Activated T-cell treated with anti-CD3 and anti-CD28 coated beads, Interleukin-2, amount 50 U/mL, for 48 hours (primary cell): ENCODE measurements at places on chromosomes 1 and 21.

GRCh38 chr1:195335541-195335940 is 1272.7 kb downstream of the KCNT2 start:
- DNase-seq = no peak

- DNase-seq = peak; percentile 28
These were observed 26.3 kb upstream of the TRAPPC10 start for GRCh38 chr21:43985690-43986251.

- no peak for DNase-seq
These were observed 24.6 kb upstream of the PRSS38 start for GRCh38 chr1:227790868-227791267.

GRCh38 chr1:202852163-202852904 is 36.6 kb downstream of the RABIF start:
- peak; percentile 58 for DNase-seq

GRCh38 chr21:24658926-24659325 is 948.4 kb downstream of the MRPL39 start:
- no peak for DNase-seq

GRCh38 chr1:31788825-31789256 is 24.7 kb upstream of the ADGRB2 start:
- no peak for DNase-seq

GRCh38 chr1:103248417-103249102 is 140.2 kb upstream of the COL11A1 start:
- DNase-seq = no peak

GRCh38 chr1:109763646-109764415 is at the start of gene EPS8L3:
Gene EPS8L3 (minus strand): TSS chr1:109763923. CDS start chr1:109761749, 2,174 bp downstream.
- DNase-seq = peak; percentile 13

DNA sequence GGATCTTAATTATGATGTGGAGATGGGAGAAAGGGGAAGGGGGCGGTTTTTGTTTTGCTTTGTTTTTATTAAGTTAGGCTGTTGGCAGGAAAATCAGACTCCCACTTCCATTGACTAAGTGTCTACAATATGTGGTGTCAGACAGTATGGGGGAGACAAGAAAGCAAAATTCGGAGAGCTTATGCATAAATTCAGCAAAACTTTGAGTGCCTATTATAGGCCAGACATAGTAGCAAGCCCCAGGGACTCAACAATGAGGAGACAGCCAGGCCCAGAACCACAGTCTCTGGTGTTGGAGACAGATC is 835 bp upstream of the TSPAN2 start:
- DNase-seq = no peak

GRCh38 chr21:25925064-25925800 is 190.5 kb downstream of the GABPA start:
- no peak for DNase-seq

DNA sequence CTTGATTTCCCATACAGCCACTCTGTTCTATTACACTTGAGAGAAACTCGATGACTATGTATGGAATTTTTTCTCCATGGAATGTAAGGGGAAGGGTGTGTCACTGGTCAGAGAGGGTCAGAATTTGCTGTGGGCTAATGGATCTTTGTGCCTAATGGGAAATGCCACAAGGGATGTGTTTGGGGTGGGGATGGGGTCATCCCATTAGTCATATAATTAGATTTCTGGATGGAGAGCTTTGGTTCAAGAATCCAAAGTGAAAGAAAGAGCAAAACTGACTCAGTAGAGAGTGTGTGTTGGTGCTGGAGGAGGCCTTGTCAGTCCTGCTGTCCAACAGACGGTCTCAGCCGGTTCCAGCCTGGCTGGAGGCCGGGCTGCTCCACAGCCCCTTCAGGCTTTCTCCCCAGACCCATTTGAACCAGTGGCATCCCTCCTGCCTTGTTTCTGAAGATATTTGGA is 86.4 kb downstream of the LAMC2 start:
- DNase-seq = no peak

DNA sequence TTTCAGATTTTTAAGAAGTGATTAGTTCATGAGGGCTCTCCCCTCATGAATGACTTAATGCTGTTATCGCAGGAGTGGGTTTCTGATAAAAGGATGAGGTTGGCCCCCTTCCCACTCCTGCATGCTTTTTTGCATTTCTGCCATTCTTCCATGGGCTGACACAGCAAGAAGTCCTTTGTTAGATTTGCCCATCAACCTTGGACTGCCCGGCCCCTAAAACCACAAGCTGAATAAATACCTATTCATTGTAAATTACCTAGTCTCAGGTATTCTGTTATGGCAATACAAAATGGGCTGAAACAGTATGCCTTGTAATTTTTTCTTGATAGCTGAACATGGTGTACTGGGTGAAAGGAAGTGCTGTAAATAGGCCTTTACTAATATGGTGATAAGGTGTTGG is 72.7 kb upstream of the DPH5 start:
- DNase-seq = no peak

- no peak for DNase-seq
These were observed 64.8 kb downstream of the MYOM3 start for GRCh38 chr1:24047110-24047477.

DNA sequence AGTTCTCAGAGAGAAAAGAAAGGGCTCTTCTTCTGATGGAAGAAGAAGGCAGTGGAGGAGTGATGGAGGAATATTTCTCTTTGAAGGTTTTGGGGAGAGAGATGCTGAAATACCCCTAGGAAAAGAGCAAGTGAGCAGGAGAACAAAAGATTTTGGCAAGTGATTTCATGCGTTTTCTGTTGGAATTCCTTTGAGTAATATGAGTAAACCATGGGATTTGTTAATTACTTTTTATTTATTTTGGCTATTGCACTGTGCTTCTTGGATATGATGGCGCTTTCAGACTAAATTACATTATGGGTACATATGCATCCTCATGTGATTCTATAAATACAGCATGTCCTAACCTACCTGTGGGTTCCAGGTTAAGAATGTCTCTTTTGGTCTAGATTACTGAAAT is 210.1 kb upstream of the PTGFR start:
- no peak for DNase-seq

GRCh38 chr21:46347791-46348381 is 23.9 kb downstream of the PCNT start:
- no peak for DNase-seq

DNA sequence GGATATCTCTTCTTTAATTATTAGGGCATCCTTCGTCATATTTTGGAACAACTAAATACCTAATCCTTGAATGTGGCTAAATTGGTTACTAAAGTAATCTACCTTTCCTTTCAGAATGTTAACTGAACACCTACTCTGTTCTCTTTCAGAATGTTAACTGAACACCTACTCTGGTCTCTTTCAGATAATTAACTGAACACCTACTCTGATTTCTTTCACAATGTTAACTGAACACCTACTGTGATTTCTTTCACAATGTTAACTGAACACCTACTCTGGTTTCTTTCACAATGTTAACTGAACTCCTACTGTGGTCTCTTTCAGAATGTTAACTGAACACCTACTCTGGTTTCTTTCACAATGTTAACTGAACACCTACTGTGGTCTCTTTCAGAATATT is 21.9 kb downstream of the RAB7B start:
- no peak for DNase-seq

GRCh38 chr1:160608514-160608913 is 29.2 kb upstream of the CD84 start:
- no peak for DNase-seq

GRCh38 chr1:86352086-86352485 is 44.0 kb downstream of the ODF2L start:
- no peak for DNase-seq

DNA sequence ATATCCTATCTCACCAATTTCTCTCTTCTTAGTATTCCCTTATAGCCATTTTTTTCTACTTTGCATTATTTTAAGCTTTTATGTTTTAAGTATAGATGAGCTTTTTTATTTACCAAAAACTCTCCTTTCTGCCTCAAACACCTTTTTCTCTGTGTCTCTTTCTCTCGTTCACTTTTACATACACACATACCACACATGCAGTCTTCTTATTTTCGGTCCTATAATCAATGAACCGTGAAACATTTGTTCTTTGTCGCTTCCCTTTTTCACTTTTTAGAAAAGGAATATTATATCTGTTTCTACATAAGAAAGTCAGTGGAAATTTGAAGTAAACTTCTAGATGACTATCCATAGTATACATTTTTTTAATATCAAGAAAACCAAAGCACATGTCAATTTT is 183.2 kb downstream of the MRPL39 start:
- DNase-seq = no peak

- no peak for DNase-seq
These were observed 17.7 kb upstream of the FRRS1 start for GRCh38 chr1:99784143-99784542.

GRCh38 chr21:36964827-36965719 is 1.4 kb downstream of the HLCS start:
- no peak for DNase-seq

DNA sequence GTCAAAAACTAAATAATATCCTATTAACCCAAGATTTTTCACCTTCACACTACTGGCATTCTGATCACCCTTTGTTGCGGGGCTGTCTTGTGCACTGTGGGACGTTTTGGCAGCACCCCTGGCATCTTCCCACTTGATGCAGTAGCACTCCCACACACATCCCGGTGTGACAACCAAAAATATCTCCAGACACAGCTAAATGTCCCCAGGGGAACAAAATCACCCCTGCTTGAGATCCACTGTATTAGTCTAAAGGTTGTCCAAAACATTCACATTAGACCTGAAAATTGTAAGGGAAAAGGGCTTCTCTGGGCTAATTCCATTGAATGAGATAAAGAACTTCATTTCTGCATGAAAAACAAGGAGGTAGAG is 37.8 kb downstream of the PLEKHO1 start:
- DNase-seq = peak; percentile 24

GRCh38 chr1:111976332-111976731 is 13.1 kb downstream of the KCND3 start:
- no peak for DNase-seq

GRCh38 chr1:53579221-53580008 is 120.2 kb downstream of the DMRTB1 start:
- DNase-seq = no peak

DNA sequence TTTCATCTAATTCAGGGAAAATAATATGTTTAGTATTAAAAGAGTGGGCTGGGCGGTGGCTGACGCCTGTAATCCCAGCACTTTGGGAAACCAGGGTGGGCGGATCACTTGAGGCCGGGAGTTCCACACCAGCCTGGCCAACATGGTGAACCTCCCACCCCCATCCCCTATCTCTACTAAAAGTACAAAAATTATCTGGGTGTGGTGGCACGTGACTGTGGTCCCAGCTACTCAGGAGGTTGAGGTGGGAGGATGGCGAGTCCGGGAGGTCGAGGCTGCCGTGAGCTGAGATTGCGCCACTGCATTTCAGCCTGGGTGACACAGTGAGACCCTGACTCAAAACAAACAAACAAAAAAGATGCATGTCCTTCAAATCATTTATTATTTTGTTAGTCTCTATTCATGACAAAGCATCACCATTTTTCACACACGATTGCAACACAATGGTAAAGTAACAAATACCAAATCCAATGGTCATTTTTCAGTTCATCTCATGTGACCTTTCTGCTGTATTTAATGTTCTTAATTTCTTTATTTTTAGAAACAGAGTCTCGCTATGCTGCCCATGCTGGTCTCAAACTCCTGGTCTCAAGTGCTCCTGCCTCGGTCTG is 1.0 kb downstream of the MSH4 start:
- peak; percentile 36 for DNase-seq

DNA sequence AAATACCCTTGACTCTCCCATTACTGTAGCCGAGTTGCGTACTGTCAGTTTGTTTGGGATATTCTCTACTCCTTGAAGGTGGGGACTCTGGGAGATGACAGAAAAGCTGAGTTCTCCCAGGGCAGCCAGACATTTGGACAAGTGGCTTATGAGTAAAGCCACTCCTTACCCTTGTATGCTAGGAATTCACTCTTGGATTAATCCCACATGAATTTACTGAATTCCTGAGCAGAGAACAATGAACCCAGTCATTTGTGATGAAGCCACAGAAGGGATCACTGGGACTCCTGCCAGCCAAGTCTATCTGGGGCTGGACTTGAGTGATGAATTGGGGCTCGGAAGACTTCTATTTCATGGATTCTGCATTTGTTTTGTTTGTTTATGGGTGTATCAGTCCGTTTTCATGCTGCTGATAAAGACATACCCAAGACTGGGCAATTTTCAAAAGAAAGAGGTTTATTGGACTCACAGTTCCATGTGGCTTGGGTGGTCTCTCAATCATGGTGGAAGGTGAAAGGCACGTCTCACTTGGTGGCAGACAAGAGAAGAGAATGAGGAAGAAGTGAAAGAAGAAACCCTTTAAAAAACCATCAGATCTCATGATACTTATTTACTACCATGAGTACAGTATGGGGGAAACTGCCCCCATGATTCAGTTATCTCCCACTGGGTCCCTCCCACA is 25.1 kb downstream of the C1orf116 start:
- DNase-seq = no peak

DNA sequence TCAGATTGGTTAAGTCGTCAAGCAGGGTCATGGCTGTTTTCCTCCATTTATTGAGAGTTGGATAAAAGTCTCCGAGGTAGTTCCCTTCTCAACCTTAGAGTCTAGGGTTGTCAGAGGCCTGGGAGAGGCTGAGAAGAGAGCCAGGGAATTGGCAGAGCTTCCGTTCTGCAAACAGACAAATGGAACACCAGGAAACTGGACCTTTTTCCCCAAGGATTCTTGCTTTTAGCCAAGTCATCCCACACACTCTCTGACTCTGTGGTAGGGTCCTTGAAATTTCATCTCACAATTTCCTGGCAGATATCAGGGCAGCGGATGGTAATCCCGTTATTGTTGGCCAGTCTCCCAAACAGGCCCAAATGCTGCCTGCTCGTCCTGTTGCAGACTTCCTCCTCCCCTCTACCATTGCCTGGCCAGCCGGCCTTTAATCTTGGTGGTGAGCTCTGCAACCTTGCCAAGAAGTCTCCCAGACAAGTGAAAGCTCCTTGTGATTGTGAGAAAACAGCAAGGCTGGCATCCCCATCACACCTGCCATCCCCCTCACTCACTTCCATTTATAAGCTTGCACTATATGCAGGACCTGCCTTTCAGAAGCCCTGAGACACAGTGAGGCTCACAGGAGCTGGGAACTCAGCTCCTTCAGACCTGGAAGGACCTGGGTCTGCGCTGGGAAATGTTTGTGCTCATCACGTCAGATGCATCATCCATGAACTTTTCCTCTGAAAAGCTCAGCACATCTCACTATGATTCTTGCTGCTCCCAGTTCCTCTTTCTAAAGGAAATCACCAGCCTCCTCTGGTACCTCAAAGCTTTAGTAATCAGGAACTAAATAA is 13.7 kb upstream of the SRP9 start:
- no peak for DNase-seq
